ENCODE measurements at places on chromosomes 12 and 14. TPM values are rescaled to one million over a fixed set of nuclear protein-coding genes. Genes with fewer than 3 reads are reported as not detected.

DNA sequence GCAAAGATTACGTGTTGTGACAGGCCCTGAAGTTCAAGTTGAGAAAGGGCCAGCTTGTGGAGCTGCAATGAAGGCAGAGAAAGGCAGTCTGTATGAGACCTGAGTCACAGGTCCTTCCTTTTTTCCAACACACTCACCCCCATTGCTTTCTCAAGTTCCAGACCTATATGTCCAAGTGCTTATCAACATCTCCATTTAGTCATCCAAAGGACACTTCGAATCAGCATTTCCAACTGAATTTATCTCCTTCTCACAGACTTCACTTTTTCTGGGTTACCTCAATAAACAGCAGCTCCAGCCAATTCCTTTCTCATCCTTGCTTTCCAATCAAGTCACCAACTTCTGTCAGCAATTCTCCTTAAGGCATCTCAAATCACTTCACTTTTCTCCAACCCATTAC, 56.4 kb upstream of the KIF21A start:
- DNase-seq, result no peak

DNA sequence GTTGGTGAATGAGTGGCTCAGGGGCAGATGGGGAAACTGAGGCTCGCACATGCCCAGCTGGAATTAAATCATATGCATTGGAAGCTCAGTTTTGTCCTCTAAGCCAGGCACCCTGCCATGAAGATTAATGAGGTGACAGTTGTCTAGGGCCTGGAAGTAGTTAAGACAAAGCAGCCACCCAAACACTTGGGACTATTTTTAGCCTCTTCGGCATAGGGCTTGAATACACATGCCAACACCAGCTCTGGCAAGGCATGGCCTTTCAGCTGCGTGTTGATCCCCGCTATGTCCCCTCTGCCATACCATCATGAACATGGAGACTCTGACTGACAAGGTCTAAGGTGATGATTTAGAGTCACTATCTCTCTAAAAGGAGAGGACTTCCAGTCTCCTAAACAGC, 250.2 kb downstream of the KSR2 start:
- DNase-seq, result no peak

GRCh38 chr12:119180380-119181040, 1.8 kb downstream of the HSPB8 start:
- DNase-seq, result no peak

- no peak for DNase-seq
Measured at GRCh38 chr14:94373708-94374107, 14.7 kb downstream of the SERPINA1 start.

DNA sequence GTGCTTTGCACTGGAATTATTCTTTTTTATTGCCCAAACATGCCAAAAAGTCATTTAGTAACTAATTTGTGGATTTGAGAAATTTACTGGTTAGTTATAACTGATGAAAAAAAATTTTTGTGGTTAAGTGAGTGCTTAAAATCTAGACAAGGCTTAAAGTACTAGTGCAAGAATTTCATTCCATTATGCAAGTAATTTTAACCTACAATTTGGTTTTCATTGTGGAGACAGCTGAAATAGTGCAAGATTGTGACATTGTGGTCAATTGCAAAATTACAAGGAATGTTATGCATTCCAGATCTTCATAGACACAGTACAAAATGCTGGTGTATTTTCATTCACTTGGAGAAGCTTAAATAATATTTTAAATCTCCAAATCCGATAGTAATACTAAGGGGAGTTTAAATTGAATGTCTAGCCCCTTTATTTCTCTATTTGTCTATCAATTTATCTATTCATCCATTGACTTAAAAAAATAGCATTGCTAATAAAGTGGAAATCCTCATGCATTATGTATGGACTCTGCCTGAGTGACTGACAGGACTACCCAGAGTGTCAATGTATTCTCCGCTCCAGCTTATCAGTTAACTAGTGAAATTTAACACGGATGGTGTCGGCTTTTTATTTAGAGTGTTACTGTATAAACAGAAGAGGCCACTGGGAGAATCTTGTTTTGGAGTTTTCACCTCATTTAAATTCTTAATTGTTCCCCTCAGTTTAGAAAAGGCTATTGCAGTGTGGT, 125.9 kb downstream of the ALX1 start:
- no peak for DNase-seq

DNA sequence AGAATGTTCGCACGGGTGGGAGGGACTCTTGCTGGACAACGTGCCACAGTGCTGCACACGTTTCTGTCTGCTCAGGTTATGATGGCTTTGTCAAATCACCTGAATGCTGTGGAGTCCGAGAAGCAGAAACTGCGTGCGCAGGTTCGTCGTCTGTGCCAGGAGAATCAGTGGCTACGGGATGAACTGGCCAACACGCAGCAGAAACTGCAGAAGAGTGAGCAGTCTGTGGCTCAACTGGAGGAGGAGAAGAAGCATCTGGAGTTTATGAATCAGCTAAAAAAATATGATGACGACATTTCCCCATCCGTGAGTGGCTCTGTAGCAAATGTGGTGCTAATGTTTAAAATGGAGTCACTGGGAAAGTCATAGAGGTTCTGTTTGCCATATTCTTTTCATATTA, 28.5 kb downstream of the KLC1 start:
- peak; percentile 24 for DNase-seq

DNA sequence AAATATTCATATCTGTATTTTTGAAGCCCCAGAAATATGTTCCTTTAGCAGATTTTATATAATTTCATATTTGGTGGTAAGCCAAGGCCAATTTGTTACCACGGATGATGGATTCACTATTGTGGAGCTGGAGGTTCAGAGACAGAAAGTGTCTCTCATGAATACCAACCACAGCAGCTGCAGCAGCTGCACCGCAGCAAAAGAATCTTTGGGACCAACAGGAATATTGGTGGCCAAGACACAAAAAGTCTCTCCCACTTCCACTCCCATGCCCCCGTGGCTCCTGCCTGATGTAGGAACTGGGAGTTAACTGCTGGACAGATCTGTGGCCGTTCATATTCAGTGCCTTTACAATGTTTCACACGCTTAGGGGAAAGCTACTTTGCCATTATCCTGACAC, 155.3 kb downstream of the ADAMTS20 start:
- no peak for DNase-seq

- no peak for DNase-seq
Measured at GRCh38 chr12:109783965-109784244, 49.3 kb downstream of the TRPV4 start.

DNA sequence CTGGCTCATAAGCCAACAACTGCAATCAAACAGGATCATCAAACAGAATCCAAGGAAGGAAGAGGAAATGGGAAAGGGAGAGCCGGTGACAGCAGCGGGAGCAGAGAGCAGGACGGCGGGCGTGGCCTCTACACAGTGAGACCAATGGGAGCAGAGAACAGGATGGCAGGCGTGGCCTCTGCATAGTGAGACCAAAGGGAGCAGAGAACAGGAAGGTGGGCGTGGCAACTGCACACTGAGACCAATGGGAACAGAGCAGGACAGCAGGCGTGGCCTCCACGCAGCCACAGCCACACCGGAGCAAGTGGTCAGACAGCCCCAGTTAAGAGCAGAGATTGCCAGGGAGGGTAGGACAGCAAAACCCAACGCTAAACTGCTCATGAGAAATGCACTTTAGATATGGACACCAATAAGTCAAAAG, 16.4 kb downstream of the LRCOL1 start:
- DNase-seq, result peak; percentile 56

DNA sequence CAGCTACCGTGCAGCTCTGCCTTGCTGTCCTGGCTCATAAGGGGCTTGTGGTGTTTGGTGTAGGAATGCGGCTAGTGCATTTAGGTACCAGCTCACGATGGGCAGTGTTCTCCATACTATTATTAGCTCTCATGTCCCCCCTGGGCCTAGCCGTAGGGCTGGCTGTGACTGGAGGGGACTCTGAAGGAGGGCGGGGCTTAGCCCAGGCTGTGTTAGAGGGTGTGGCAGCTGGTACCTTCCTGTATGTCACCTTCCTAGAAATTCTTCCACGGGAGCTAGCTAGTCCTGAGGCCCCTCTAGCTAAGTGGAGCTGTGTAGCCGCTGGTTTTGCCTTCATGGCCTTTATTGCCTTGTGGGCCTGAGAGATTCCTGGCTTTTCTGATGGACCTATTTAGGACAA, 2.1 kb downstream of the SLC39A2 start:
- no peak for DNase-seq

GRCh38 chr12:49546481-49546880, 7.7 kb downstream of the KCNH3 start:
- DNase-seq, result no peak

The TAS2R10 gene
- not detected for polyA plus RNA-seq

The PCNX4 gene
- 16.7 TPM for polyA plus RNA-seq

The PPP1R36 gene
- polyA plus RNA-seq, result 0.38 TPM

The OTX2 gene
- not detected for polyA plus RNA-seq

The LRFN5 gene
- polyA plus RNA-seq, result not detected

The ACOT6 gene
- not detected for polyA plus RNA-seq

The DERA gene
- polyA plus RNA-seq, result 83.6 TPM

Data from CD14-positive monocyte (primary cell).